Stimulated activated CD8-positive, alpha-beta memory T cell treated with anti-CD3 and anti-CD28 coated beads, Interleukin-4, amount 100 ng/mL, for 4 hours (primary cell): ENCODE measurements at places on chromosomes 1 and 21.

- no peak for DNase-seq
Measured at GRCh38 chr1:31407029-31407626, 5.9 kb upstream of the SERINC2 start.

GRCh38 chr1:59674595-59674994 lies 140.2 kb upstream of the HOOK1 start:
- no peak for DNase-seq

DNA sequence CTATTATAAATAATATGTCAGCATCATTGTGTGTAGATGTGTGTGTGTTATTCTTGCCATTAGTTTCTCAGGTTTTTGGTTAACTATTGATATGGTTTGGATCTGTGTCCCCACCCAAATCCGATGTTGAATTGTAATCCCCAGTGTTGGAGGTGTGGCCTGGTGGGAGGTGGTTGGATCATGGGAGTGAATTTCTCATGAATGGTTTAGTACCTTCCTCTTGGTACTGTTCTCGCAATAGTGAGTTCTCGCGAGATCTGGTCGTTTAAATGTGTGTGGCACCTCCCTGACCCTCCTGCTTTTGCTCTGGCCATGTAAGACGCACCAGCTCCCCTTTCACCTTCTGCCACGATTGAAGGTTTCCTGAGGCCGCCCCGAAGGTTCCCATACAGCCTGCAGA lies 9.6 kb upstream of the POFUT2 start:
- DNase-seq: no peak

GRCh38 chr21:30194701-30195299 lies 21.1 kb downstream of the CLDN8 start:
- no peak for DNase-seq
